ENCODE measurements at places on chromosomes 4 and X. TPM values are rescaled to one million over a fixed set of nuclear protein-coding genes. Genes with fewer than 3 reads are reported as not detected.

DNA sequence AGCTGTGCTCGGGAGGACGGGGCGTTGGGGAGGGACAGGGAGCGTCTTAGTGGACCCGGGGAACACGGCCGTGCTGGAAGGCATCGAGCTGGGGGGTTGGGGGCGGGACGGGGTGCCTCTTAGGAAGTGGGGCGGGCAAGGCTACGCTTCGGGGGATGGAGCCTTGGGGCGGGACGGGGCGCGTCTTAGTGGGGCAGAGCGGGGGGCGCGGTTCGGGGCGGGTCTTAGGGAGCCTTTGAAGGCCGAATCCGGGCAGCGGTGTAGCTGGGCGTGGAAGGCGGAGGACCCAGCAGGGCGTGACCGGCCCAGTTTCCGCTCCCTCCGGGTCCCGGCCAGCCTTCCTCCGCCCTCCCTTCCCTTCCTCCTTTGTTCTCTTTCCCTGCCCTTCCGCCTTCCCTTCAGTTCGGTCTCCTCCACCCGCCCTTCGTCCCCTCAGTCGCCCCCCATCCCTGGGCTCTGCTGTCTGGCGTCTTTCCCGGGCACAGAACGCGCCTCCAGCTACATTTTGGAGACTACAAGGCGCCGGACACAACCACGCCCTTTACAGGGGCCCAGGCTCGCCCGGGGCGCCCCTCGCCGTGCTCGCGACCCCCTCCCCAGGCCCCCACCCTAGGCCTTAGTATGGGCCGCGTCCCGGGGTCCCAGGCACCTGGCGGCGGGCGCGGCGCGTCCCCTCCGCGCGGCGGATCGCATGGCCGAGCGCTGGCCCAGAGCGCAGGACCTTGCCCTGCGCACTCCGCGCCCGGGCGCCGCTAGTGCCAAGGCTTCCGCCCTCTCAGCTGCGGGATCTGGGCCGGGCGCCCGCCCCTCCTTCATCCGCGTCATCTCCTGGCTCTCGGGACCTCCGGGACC is at the start of gene ARSD:
TSS of gene ARSD (minus strand) at position 757 of the 852 bp plus-strand sequence. CDS start at position 693, 64 bp downstream.
- DNase-seq, result peak; percentile 67

- no peak for DNase-seq
Measured at GRCh38 chrX:9582956-9583355, 118.1 kb downstream of the TBL1X start.

Gene IL3RA
- total RNA-seq, result 2.5 TPM

Gene CWH43
- 5.0 TPM for total RNA-seq

- DNase-seq, result no peak
Measured at GRCh38 chrX:20271730-20272129, 5.0 kb upstream of the RPS6KA3 start.

Gene TCEAL6
- not detected for total RNA-seq

DNA sequence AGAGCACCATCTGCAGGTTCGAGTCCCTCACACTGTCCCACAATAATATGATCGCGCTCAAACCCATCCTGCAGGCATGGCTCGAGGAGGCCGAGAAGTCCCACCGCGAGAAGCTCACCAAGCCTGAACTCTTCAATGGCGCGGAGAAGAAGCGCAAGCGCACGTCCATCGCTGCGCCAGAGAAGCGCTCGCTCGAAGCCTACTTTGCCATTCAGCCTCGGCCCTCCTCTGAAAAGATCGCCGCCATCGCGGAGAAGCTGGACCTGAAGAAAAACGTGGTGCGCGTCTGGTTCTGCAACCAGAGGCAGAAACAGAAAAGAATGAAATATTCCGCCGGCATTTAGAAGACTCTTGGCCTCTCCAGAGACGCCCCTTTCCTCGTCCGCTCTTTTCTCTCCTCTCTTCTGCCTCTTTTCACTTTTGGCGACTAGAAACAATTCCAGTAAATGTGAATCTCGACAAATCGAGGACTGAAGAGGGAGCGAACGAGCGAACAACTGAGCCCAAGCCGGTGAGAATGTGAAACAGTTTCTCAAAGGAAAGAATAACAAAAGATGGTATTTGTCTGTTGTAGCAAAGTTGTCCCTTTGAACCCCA is 1.9 kb downstream of the POU4F2 start:
- no peak for DNase-seq

GRCh38 chr4:81227968-81228367 is 12.9 kb upstream of the PRKG2 start:
- no peak for DNase-seq
